CD4-positive, alpha-beta T cell treated with Interleukin-6 for 4 hours (primary cell): ENCODE measurements at places on chromosomes 13 and 19.

- DNase-seq, result peak; percentile 74
These were observed 31.2 kb downstream of the NLRP12 start for GRCh38 chr19:53792721-53793433.

- DNase-seq, result no peak
These were observed 5.4 kb upstream of the OLFM4 start for GRCh38 chr13:53023246-53023645.

- no peak for DNase-seq
These were observed 162.8 kb downstream of the ZNF536 start for GRCh38 chr19:30535011-30535410.

GRCh38 chr13:23656637-23657371 lies 86.6 kb downstream of the TNFRSF19 start:
- no peak for DNase-seq

DNA sequence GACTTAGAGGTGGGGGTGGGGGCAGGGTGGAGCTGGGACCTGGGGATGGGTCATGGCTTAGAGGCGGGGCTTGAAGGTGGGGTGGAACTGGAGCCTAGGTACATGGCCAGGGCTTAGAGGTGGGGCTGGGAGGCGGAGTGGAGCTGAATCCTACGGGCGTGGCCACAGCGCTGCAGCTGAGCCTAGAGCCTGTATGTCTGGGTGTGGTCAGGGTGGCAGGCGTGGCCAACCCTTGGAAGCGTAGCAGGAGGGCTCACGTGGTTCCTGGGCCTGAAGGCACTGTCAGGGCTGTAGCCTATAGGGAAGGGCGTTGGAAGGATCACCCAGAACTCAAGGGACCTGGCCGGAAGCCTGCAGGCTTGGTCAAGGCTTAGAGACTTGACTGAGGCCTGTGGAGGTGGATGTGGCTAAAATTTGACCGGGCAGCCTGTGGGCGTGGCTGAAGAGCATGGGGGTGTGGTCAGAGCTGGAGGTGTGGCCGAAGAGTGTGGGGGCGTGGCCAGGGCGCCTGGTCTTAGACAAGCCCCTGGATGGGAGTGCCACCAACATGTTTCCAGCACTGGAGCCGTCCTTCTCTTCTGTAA lies 24.3 kb downstream of the COLGALT1 start:
- DNase-seq, result no peak

GRCh38 chr19:57465680-57466381 lies 8.9 kb upstream of the VN1R1 start:
- DNase-seq, result peak; percentile 6

GRCh38 chr19:11035441-11036377 lies 53.6 kb upstream of the LDLR start:
- peak; percentile 94 for DNase-seq

- no peak for DNase-seq
These were observed 9.4 kb downstream of the FCER2 start for GRCh38 chr19:7692417-7693088.

DNA sequence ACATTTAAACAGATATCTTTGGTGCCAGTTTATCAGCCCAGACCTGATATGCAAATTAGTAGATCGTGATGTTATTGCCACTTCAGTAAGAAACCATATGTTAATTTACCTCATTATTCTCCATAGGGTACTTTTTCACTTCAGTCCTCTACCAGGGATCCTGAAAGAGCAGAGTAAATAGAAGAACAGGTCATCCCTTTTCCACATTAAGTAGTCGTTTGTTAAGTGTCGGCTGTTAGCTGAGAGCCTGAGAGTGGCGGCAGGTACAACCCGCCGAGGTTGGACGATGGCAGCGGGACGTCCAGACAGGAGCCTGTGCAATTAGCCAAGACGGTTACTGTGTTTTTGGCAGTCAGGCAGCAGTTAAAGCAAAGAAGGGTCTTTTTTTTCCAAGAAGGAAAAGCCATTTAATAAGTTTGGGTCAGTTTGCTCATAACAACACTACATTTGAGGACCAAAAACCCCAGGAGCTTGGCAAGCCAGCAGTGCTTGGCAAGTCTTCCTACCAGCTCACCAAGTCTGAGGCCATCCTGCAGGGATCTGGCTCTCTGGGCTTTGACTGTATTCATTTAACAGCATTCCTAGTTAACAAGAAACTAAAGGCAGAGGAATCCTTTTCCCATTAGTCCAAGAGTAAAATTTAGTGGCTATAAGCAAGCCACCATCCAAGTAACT lies 231.8 kb downstream of the SHISA2 start:
- DNase-seq, result no peak

- no peak for DNase-seq
These were observed 1193.8 kb downstream of the SLITRK1 start for GRCh38 chr13:82688400-82688994.
